ENCODE measurements at places on chromosomes 6 and 20.

DNA sequence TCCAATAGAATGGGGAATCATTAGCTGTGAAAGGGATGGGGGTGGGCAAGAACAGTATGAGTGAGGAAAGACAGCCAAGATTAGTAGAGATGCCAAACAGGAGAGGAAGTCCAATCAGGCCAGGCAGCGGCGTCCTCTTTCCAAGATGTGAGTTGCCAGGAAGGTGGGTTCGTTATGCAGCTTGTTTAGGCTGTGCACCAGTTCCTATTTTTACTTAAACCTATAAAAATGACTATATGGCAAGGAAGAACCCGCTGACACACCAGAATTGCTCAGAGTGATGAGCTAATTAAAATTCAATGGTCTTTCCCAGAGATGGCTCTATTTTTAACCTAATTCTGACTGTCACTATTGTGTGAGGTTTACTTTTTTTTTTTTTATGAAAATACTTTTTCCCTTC, 88.2 kb downstream of the SLC22A23 start:
- no peak for DNase-seq

DNA sequence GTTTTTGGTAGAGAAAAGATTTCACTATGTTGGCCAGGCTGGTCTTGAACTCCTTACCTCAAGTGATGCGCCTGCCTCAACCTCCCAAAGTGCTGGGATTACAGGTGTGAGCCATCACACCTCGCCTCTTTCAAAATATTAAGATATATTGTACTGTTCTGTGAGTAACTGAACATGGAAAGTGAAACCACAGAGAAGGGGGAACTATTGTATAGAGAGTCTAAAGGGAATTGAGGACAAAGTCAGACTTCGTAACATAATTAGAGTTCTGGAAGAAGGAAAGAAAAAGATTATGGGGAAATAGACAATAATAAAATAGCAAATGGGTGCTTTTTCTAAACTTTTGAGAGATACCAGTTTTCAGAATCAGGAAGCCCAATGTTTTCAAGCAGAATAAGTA, 17.4 kb upstream of the AKAP7 start:
- no peak for DNase-seq

- no peak for DNase-seq
Measured at GRCh38 chr20:5131502-5131901, 4.7 kb downstream of the CDS2 start.

DNA sequence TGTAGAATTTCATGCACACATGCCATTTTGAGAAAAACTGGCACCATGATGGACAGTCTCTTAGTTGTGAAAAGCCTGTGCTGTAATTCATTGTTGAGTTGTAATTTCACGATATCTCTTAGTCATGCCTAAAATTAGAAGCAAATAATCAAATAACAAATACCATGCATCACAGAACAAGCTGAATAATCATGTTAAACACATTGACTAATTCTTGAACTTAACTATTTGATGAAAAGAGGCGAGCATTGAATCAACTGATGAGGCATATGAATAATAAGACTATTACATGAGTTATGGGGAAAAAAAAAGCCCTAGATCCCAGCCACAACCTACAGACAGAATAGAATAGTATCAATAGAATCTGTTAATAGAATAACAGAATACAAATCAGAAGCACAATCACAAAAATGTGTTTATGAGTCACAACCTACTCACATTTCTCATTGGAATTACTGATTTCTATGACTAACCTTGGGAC, 14.2 kb upstream of the RNF217 start:
- no peak for DNase-seq

DNA sequence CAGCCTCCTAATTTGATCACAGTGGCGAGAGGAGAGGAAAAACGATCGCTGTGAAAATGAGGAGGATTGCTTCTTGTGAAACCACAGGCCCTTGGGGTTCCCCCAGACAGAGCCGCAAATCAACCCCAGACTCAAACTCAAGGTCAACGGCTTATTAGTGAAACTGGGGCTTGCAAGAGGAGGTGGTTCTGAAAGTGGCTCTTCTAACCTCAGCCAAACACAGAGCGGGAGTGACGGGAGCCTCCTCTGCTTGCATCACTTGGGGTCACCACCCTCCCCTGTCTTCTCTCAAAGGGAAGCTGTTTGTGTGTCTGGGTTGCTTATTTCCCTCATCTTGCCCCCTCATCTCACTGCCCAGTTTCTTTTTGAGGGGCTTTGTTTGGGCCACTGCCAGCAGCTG, 28.7 kb downstream of the SAYSD1 start:
- no peak for DNase-seq

- no peak for DNase-seq
Measured at GRCh38 chr20:53369871-53370270, 223.8 kb downstream of the ZNF217 start.

- DNase-seq, result no peak
Measured at GRCh38 chr20:8089668-8090067, 42.4 kb upstream of the PLCB1 start.

DNA sequence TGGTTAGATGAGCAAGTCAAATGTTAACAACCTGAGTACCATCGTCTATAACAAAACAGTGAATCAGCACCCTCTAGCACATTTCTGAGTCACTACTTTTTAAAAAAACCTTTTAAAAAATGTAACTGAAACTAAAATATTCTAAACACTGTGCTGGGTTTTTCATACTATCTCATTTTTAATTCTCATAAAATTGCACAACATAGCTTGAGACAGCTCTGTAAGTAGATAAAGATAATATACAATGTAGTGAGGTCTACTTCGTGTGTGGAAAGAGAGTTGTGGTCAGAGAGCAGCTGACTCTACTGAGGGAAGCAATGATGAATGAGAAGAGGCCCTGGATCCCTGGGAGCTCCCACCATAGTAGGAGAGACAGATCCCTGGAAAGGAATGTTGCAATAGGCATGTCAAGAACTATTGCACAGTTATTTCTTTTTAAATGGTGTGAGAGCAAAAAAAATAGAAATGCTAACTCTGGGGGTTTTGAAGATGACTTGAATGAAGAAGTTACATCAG, 13.6 kb upstream of the CALHM6 start:
- peak; percentile 63 for DNase-seq

DNA sequence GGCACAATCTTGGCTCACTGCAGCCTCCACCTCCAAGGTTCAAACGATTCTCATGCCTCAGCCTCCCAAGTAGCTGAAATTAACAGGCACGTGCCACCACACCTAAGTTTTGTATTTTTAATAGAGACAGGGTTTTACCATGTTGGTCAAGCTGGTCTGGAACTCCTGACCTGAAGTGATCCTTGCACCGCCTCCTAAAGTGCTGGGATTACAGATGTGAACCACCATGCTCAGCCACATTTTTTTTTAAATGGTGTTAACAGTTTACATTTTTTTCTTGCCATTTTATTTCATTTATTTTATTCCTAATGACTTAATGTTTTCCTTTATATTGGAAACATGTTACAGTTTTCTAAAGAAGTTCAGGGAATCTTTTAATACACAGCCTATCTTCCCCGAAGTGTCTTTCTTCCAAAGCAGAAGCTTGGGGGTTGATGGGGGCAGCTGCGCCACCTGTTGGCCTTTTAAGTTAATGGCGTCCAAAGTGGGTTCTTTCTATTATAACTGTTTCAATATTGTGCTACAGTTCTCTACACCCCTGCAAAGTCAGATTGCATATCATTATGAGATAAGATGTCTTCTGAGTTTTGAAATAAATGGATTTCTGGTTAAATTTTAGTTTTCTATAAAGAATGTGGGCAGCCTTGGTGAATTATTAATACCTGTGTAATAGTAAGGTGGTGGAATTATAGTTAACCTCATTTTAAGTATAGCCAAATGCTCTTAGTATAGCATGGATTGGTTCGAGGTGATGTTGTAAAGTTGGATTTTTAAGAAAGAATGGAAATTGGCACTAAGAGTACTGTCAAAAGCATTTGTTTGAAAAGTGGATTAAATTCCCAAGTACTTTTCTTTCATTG, 42.0 kb upstream of the PLCG1 start:
- DNase-seq, result peak; percentile 85

DNA sequence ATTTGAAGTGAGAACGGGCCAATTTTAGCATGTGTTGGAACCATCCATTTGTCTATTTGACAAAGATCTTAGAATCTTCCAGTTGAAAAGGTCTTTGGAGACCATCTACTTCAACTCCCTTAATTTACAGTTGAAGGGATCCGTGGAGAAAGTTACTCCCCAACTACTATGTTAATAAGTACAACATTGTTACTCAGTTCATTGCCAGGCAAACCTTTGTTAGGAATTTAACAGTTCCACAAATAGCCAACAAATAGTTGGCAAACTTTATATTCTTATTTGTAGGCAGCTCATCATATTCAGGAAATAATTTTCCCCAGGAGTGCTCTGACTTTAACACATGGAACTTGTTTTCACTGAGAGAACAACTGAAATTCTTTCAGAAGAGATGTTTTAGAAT, 81.0 kb upstream of the FLRT3 start:
- DNase-seq, result no peak

GRCh38 chr20:24842274-24842917, 106.7 kb upstream of the CST7 start:
- no peak for DNase-seq
